Glutamatergic neuron (in vitro differentiated cells): ENCODE measurements at places on chromosomes 16 and 17. TPM values are rescaled to one million over a fixed set of nuclear protein-coding genes. Genes with fewer than 3 reads are reported as not detected.

DNA sequence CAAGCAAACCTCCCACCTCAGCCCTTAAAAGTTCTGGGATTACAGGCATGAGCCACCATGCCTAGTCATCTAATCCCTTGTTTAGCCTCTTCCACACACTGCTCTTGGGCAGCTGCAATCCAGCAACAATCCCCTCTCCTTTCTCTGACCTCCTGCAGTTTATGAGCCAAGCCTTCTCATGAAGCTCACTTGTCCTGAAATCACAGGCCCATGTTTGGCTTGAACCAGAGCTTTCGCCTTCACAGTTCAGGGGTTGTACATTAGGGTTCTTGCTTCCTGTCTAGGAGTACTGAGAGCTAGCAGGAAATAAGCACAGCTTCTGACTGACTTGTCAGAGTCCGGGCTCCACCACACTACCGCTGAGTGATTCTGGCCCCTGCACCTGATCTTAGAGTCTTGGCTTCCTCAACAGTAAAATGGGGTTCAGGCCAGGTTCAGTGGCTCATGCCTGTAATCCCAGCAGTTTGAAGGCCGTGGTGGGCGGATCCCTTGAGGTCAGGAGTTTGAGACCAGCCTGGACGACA lies 16.3 kb downstream of the ERAL1 start:
- no peak for DNase-seq
- H3K36me3 ChIP-seq: peaks cover 4% of the 10 kb centered on the region
- H3K4me3 ChIP-seq: no peak overlapping the region
- no peak overlapping the region for H3K27ac ChIP-seq

Gene SLC13A2
- total RNA-seq: not detected

Gene CCL17
- not detected for total RNA-seq

GRCh38 chr17:41870097-41870496 lies 4.9 kb upstream of the KLHL11 start:
- H3K4me3 ChIP-seq: no peak overlapping the region
- H3K4me1 ChIP-seq: no peaks in the 10 kb centered on the region
- no peak overlapping the region for H3K27ac ChIP-seq
- H3K27me3 ChIP-seq: peaks cover 14% of the 10 kb centered on the region
- no peak for DNase-seq
- no peaks in the 10 kb centered on the region for H3K36me3 ChIP-seq

GRCh38 chr16:28164140-28164539 lies 47.6 kb downstream of the XPO6 start:
- H3K4me3 ChIP-seq: no peak overlapping the region
- H3K27me3 ChIP-seq: peaks cover 4% of the 10 kb centered on the region
- H3K36me3 ChIP-seq: no peaks in the 10 kb centered on the region
- peaks cover 1% of the 10 kb centered on the region for H3K4me1 ChIP-seq

DNA sequence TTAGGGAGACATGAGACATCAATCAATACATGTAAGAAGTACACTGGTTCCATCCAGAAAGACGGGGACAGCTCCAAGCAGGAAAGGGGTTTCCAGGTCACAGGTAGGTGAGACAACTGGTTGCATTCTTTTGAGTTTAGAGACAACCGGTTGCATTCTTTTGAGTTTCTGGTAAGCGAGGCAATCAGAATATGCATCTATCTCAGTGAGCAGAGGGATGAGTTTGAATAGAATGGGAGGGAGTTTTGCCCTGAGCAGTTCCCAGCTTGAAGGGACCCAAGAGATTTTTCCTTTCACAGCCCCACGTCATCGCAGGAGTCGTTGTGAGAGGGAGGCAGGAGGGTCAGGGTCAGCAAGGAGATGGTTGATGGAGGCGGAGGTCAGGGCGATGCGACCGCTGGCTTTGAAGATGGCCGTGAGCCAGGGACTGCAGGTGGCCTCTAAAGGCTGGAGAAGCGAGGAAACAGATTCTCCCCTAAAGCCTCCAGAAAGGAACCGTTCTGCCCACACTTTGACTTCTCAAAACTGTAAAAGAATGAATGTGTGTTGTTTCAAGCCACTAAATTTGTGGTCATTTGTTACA lies 36.5 kb downstream of the IRF8 start:
- H3K4me1 ChIP-seq: peaks cover 2% of the 10 kb centered on the region
- H3K27ac ChIP-seq: no peak overlapping the region
- H3K36me3 ChIP-seq: peaks cover 7% of the 10 kb centered on the region
- peaks cover 25% of the 10 kb centered on the region for H3K27me3 ChIP-seq
- H3K4me3 ChIP-seq: no peak overlapping the region
- DNase-seq: no peak

- H3K27me3 ChIP-seq: peaks cover 4% of the 10 kb centered on the region
- H3K4me1 ChIP-seq: peaks cover 7% of the 10 kb centered on the region
Measured at GRCh38 chr17:34400301-34400931, 37.4 kb upstream of the CCL1 start.

Gene KRTAP4-6
- not detected for total RNA-seq

- H3K4me3 ChIP-seq: peak overlapping the region; percentile 98
- no peak overlapping the region for H3K27ac ChIP-seq
- H3K27me3 ChIP-seq: no peaks in the 10 kb centered on the region
- H3K36me3 ChIP-seq: peaks cover 5% of the 10 kb centered on the region
Measured at GRCh38 chr17:76104140-76104895, 731 bp upstream of the EXOC7 start.
